SK-N-DZ (cell line): ENCODE measurements at places on chromosomes 2 and 18.
A peak's percentile ranks its signal among the peaks of the same experiment; 100 is the strongest.

- DNase-seq: peak; percentile 69
Measured at GRCh38 chr2:3492951-3493614, 26.2 kb downstream of the ADI1 start.

DNA sequence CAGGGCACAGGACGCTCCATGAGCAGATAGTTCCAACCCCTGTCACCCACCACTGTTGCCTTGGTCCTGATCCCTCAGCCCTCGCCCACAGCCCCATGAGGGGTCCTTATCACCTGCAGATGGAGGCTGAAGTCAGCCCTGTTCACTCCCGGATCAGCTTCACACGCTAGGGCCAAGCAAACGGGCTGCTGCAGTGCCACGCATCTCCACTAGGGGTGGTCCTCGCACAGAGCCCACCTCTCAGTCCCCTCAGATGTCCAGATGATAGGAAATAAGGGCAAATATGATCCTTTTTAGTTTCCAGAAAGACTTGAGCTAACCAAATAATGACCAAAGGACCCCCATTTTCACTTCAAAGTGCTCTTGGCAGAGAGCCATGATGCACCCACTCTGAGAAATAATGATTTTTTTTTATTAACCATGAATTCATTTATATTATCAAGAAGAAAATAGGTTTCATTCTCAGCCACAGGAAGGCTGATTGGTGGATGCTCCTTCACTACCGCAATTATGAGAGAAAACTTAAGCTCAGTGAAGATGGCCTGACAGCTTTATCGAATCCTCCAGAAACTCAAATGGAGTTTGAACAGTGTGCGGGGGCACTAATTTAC, 71.9 kb upstream of the KLHL29 start:
- DNase-seq: peak; percentile 46

DNA sequence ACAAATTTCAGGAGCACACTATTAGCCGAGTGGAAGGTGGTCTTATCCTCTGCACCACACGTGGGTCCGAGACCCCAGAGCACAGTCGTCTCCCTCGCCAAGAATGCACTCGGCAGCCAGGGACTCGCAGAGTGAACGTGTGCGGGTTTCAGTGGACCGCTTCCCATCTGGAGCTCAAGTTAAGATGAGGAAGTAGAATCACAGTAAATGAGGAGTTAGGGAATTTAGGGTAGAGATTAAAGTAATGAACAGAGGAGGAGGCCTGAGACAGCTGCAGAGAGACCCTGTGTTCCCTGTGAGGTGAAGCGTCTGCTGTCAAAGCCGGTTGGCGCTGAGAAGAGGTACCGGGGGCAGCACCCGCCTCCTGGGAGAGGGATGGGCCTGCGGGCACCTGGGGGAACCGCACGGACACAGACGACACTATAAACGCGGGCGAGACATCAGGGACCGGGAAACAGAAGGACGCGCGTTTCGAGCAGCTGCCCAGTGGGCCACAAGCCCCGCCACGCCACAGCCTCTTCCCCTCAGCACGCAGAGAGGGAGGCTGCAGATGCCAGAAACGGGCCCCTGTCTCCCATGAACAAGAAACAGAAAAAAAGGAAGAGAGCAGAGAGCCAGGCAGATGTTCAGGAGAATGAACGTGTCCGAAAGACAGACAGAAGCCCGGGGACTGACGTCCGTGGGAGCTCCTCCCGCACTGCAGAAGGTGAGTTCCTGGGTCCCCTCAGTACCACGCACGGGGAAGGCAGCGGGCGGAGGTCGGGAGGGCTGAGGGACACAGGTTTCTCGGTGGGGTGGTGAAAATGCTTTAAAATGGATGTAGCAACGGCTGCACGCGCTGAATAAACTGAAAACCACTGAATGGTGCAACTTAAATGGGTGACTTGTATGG, 5.4 kb upstream of the KCNG2 start:
- DNase-seq: no peak

DNA sequence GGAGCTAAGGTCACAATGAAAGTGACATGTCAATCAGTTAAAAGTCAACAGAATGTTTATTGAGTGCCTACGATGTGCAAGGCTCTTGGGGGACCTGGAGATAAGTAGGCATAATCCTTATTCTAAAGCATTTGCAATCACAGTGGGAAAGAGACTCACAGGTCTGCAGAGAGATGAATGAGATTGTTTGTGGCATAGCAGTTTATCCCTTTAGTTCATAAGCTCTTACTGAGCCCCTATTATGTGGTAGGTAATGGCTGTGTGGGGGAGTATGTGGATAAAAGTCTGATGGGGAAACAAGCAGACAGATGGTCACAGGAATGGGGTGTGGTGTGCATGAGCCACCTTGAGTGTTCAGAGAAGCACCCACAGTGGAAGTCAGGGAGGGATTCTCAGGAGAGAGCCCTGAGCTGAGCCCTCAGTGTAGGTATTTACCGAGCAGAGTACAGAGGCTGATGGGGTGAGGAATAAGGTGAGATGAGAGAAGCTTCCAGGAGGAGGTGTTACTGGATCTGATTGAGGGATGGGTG, 48.1 kb downstream of the EMILIN2 start:
- no peak for DNase-seq

DNA sequence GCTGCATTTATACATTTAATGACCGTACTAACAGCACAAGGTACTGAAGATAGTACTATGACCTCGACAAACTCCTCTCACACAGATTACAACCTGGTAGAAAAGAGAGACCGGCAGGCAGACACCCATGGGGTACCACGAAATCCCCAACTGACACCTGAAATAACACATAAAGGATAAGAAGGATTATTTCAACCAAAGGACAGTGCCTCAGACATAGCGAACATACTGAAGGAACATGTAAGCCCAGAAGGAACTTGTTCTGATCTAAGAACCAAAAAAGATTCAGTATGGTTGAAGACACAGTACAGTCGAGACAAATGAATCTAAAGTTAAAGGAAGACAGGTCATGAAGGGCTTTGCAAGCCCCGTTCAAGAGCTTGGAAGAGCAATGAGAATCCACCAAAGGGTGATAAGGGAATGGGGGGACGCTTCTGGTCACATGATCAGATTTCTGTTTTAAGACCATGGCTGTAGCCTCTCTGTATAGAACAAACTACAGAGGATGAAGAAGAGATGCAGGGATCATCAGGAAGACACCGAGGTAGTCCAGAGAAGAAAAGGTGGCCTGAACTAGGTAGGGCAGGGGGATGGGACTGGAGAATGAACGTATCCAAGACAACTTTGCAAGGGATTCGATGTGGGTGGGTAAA, 902 bp downstream of the MCFD2 start:
- no peak for DNase-seq

DNA sequence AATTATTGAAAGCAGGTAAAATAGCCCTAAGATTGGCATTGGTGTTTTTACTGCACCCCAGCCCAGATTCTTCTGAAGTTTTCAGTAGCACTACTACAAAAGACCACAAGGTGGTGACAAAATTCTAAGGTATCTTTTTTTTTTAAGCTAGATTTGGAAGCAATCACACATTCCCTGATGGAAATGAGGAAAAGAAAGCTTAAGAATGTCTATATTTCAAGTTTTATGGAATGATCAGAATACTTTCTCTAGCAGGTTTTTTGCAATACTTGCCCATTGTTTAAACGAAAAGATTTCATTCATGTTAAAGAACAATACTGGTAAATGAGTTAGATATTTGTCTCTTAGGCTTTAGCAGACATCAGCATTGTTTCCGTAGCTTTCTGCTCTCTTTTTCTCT, 32.1 kb upstream of the ZNF638 start:
- peak; percentile 30 for DNase-seq

GRCh38 chr2:218853766-218854165, 5.8 kb upstream of the WNT6 start:
- DNase-seq: no peak

- DNase-seq: no peak
Measured at GRCh38 chr2:132875193-132875592, 205.2 kb upstream of the LYPD1 start.

- no peak for DNase-seq
Measured at GRCh38 chr2:236527159-236527630, 42.4 kb upstream of the ACKR3 start.

DNA sequence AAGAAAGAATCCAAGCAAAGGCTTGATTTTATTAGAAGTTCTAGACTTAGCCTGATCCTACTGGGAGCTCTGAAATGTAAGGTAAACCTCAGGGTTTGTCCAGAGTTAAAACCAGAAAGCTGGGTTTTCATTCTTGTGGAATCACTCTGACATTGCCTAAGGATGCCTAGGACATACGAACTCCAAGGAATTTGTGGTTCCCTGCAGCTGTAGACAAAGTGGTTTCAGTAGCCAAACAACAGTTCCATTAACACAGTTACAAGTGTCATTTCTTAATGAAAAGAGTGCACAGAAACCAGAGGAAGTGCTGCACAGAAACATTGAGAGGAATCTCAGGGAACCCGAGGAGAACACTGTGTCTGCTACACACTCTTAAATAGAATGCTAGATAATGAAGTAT, 221.4 kb upstream of the ST6GAL2 start:
- DNase-seq: no peak

- no peak for DNase-seq
Measured at GRCh38 chr2:67707896-67708295, 310.8 kb downstream of the ETAA1 start.

DNA sequence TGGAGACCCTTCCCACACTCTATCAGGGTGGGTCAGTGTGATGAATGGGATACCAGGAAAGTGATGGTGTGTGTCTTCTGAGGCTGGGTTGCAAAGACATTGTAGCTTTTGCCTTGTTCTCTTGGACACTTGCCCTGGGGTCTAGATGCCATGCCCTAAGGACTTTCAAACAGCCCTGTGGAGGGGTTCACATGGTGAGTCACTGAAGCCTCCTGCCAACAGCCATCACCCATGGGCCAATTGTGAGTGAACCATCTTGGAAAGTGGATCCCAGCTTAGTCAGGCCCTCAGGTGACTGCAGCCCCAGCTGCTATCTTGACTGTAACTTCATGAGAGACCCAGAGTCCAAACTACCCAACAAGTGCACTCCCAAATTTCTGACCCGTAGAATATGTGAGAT, 25.8 kb upstream of the IGFBP5 start:
- DNase-seq: no peak

DNA sequence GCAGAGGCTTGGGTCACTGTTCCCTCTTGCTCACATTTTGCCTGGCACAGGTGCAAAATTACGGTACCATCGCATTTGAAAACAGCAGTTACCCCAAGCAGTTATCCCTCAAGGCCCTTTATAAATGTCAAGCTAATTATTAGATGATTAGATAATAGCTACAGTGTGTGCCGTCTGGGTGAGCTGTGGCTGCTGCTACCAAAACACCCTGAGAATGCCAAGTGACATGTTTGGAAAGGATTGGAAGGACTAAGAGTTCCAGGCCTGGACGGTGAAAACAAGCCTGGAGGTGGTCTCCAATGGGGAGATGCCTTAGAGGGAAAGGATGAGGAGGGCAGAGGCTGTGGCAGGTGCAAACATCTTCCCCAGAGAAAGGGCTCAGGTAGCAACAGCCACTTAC, 120.6 kb downstream of the CAPN13 start:
- DNase-seq: no peak

DNA sequence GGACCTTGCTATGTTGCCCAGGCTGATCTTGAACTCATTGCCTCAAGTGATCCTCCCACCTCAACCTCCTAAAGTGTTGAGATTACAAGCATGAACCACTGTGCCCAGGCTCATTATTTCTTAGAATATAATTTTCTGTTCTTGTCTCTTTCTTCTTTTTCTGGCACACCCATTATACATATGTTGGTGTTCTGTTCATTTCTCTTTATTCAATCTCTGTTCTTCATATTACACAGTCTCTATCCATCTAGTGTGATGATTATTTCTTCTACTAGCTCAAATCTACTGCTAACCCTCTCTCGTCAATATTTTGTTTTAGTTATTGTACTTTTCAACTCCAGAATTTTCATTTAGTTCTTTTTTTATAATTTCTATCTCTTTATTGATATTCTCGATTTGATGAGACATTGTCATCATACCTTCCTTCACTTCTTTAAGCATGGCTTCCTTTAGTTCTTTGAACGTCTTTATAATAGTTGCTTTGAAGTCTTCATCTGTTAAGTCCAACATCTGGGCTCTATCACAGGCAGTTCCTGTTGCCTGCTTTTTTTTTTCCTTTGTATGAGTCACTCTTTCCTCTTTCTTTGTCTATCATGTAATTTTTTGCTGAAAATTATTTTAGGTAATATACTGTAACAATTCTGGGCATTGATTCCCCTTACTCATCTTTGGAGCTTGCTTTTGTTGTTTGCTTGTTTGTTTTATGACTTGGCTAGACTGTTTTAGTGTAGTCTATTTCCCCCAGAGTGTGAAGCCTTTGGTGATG, 196.4 kb upstream of the NABP1 start:
- DNase-seq: no peak

GRCh38 chr18:47506897-47507296, 255.4 kb upstream of the SKOR2 start:
- DNase-seq: no peak

DNA sequence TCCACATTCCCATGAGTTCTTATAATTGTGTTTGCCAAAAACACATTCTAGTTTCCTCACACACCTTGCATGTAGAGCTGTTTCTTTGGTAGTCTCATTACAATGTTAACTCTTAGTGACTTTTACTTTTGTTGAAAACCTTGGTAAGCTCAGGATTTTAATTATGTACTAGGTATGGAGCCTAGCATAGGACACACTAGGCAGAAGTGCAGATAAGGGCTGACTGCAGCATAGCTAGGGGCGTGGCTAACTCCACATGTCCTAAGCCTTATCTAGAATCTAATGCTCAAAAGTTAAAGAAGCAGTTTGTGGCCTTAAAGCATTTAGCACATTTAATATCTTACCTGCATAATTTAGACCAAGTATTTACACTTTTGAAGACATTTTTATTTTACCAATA, 153.7 kb upstream of the FBXO11 start:
- no peak for DNase-seq

- no peak for DNase-seq
Measured at GRCh38 chr2:9408641-9409151, 14.6 kb downstream of the ITGB1BP1 start.

- DNase-seq: no peak
Measured at GRCh38 chr18:31072175-31072574, 29.6 kb upstream of the DSC3 start.

DNA sequence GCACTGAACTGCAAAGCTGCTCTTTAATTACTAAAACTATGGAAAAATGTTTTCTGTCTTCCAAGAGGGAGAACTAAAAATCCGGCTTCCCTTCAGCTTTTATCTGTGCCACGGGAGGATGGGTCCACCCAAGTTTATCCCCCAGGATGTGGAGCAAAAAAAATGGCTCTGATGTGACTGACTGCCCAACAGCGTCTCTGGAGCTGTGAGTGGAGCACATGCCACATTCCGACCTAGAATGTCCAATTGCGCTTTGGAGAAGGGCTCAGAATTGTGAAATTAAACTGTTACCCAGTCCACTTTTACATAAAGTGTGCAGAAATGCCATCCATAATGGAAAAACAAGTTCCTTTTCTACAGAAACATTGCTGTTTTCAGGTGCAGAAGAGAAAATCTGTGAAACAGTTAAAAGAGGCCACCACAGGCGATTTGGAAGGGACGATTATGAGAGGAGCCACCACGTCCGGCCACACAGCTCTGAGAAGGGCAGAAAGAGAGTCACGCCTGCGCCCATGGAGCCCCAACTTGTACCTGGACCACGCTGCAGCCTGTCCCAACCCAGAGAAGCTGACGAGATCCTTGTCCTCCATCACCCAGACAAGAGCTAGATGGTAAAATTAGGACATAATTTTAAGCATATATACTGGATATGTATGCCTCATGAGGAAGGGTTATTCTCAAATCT, 99.9 kb upstream of the TPO start:
- DNase-seq: no peak
